Mononuclear cell (primary cell): ENCODE measurements at places on chromosomes 7 and 10. TPM values are rescaled to one million over a fixed set of nuclear protein-coding genes. Genes with fewer than 3 reads are reported as not detected.

The RBP3 gene
- not detected for total RNA-seq

The MYPN gene
- not detected for total RNA-seq

The MNX1 gene
- not detected for total RNA-seq

The GRB10 gene
- 3.7 TPM for total RNA-seq

The CAMK1D gene
- 11.0 TPM for total RNA-seq

The TRAPPC14 gene
- 19.1 TPM for total RNA-seq

The SGMS1 gene
- 62.8 TPM for total RNA-seq

The LRRC18 gene
- total RNA-seq: not detected

The CYP3A7 gene
- not detected for total RNA-seq

The EDRF1 gene
- total RNA-seq: 44.6 TPM

The PPP1R17 gene
- total RNA-seq: not detected

The PON2 gene
- total RNA-seq: 7.6 TPM

The PPP1R9A gene
- 1.6 TPM for total RNA-seq

The ZNF425 gene
- 0.10 TPM for total RNA-seq

The OPALIN gene
- total RNA-seq: not detected

The ZMIZ1 gene
- 26.2 TPM for total RNA-seq

The PDAP1 gene
- total RNA-seq: 29.6 TPM

The EFCAB10 gene
- 0.94 TPM for total RNA-seq

The SPRN gene
- total RNA-seq: under 0.01 TPM

The HMX2 gene
- total RNA-seq: not detected

The MSRB2 gene
- 1.4 TPM for total RNA-seq

The GBX1 gene
- not detected for total RNA-seq

The CPXM2 gene
- not detected for total RNA-seq

The ZNF804B gene
- total RNA-seq: not detected

The PWWP2B gene
- total RNA-seq: 17.9 TPM

The EGFR gene
- 0.10 TPM for total RNA-seq

The SORBS1 gene
- 5.2 TPM for total RNA-seq

The UTF1 gene
- total RNA-seq: not detected

The PRSS58 gene
- total RNA-seq: not detected

The NOS3 gene
- total RNA-seq: 2.1 TPM

The GNAT3 gene
- not detected for total RNA-seq

The LRIT1 gene
- total RNA-seq: not detected

The CELF2 gene
- total RNA-seq: 135 TPM

The CDC14C gene
- total RNA-seq: 0.21 TPM

The CYP3A4 gene
- not detected for total RNA-seq

The SPDYE5 gene
- not detected for total RNA-seq

The ZNF485 gene
- 1.9 TPM for total RNA-seq

The VPS26A gene
- total RNA-seq: 22.0 TPM

The PTN gene
- not detected for total RNA-seq

The BCL7B gene
- 60.7 TPM for total RNA-seq

The WEE2 gene
- total RNA-seq: 0.31 TPM

The CYP2E1 gene
- total RNA-seq: 0.42 TPM

The CLCN1 gene
- total RNA-seq: 0.21 TPM

The CDHR1 gene
- 0.31 TPM for total RNA-seq

The TAS2R3 gene
- total RNA-seq: 0.73 TPM

The NXPH1 gene
- total RNA-seq: not detected

The AGR3 gene
- total RNA-seq: not detected

The SPDYE9 gene
- total RNA-seq: not detected
